A549 treated with dexamethasone at 1 μM for 4 hours (cell line): ENCODE measurements at places on chromosomes 4 and X. TPM values are rescaled to one million over a fixed set of nuclear protein-coding genes. Genes with fewer than 3 reads are reported as not detected.

TASL gene
- not detected in 5 replicates for total RNA-seq

NUDT6 gene
- total RNA-seq, result 6.1 to 8.1 TPM (median 6.6 TPM) in 5 replicates

MAGEC2 gene
- total RNA-seq, result not detected in 5 replicates

MMRN1 gene
- total RNA-seq, result not detected in 5 replicates

VEGFD gene
- total RNA-seq, result 0.19 to 0.46 TPM (median 0.33 TPM) in 5 replicates

BTK gene
- total RNA-seq, result 0.12 to 0.20 TPM (median 0.20 TPM) in 4 of 5 replicates, not detected in the other

WDR17 gene
- total RNA-seq, result 1.3 to 1.8 TPM (median 1.8 TPM) in 5 replicates

SMR3B gene
- not detected in 5 replicates for total RNA-seq

GPR119 gene
- not detected in 5 replicates for total RNA-seq

FHDC1 gene
- 0.78 to 1.1 TPM (median 0.97 TPM) in 5 replicates for total RNA-seq

SLC6A14 gene
- 0.12 TPM in 1 of 5 replicates, not detected in the others for total RNA-seq

S100G gene
- total RNA-seq, result not detected in 5 replicates

GABRE gene
- total RNA-seq, result 7.8 to 16.7 TPM (median 15.6 TPM) in 5 replicates

NOCT gene
- 7.4 to 8.5 TPM (median 8.3 TPM) in 5 replicates for total RNA-seq

LGI2 gene
- total RNA-seq, result 0.07 to 0.39 TPM (median 0.11 TPM) in 5 replicates

DTHD1 gene
- total RNA-seq, result not detected in 5 replicates

TEX13C gene
- 0.01 to 0.04 TPM in 2 of 5 replicates, not detected in the others for total RNA-seq

UGT2B15 gene
- total RNA-seq, result 0.04 to 0.14 TPM (median 0.13 TPM) in 5 replicates

TENM3 gene
- total RNA-seq, result 1.2 to 2.7 TPM (median 1.9 TPM) in 5 replicates

P2RY4 gene
- total RNA-seq, result not detected in 5 replicates

USP17L21 gene
- total RNA-seq, result not detected in 5 replicates

OPRPN gene
- not detected in 5 replicates for total RNA-seq
